ENCODE measurements at places on chromosomes 16 and 17.

DNA sequence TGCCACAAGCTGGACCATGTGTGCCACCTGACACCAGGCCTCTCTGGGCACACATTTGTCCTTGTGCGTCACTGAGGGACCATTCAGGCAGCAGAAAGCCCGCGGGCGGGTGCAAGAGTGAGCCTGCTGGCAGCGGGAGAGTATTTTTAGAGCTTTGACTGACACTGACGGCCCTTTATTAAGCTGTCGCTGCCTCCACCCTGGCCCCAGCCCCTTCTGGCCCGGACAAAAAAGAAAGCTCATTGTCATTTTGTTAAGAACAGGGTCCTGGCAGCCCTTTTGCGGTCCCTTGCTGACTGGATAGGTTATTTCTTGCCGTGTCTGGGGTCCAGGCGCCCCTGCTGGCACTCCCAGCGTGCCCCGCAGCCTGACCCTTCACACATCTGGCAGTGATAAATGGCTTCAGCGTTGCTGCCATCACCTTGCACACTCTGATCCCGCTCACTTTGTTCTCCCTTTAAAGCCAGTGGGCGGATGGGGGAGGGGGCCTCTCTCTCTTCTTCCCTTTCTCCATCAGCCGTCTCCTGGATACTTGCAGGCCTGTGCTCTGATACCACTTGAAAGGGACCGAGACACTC, 78.4 kb upstream of the NKD1 start:
- no peak for DNase-seq

GRCh38 chr16:80018466-80018865, 417.9 kb upstream of the MAF start:
- DNase-seq = no peak

DNA sequence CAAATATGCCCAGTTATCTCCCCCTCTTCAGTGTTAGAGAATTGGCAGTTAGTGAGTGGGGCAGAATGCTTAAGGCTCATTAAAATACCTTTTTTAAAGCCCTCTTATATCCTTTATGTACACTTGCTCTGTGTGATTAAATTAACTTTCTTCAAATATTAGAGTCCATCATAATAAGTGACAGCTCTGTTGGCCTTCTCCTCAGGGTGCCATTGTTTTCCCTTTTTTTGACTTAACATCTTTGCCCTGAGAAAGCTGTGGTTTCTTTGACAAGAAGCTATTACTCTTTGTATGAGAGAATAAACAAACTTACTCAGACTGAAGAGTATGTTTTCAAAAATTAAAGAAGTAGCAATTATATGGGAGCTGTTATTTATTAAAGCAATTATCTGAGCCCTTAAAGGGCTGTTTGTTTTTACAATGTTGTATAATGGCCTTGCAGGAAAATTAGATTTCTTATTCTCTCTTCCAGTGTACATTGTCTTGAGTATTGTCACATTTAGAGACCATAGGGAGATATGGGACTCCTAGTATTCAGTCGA, 13.4 kb downstream of the RBBP6 start:
- no peak for DNase-seq

GRCh38 chr17:20073055-20073979, 64.2 kb downstream of the SPECC1 start:
- DNase-seq = no peak

DNA sequence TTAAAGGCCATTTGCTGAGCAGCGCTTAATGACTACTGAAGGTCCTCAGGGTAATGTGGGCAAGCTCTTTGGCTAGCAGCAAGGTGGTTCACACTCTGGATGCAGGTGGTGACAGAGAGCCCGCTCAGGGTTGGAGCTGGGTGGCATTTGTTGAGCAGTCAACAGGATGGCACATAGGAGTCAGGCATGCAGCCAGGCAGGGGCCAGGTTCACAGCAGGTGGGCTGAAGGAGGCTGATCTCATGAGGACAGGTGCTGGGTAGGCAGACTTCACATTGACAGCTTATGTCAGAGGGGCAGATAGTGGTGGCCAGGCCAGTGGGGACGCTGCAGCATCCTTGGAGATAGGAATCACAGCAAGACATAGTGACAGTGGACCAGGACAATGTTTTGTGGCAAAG, 4.5 kb downstream of the KRTAP3-1 start:
- no peak for DNase-seq

- DNase-seq = no peak
Measured at GRCh38 chr16:67518676-67519075, 10.0 kb upstream of the RIPOR1 start.

- DNase-seq = no peak
Measured at GRCh38 chr16:12225806-12226465, 249.4 kb downstream of the SNX29 start.

DNA sequence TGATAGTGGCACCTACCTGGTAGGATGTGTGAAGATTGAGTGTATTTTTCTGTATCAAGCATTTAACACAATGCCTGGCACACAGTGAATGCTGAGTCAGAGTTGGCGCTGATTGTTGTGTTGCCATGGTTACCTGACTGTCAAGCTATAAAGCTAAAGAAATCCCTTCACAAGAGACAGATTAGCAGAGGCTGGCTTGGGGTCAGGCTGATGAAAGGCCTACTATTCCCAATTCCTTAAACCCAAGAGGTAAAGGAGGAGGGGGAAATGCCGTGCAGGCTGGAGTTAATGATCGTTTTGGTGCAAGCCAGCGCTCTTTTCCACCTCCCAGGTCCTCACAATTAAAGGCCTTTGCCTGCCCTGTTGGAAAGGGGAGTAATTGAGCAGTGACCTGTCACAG, 5.9 kb downstream of the CLEC19A start:
- no peak for DNase-seq

GRCh38 chr16:22285080-22285479, 12.1 kb upstream of the POLR3E start:
- no peak for DNase-seq

DNA sequence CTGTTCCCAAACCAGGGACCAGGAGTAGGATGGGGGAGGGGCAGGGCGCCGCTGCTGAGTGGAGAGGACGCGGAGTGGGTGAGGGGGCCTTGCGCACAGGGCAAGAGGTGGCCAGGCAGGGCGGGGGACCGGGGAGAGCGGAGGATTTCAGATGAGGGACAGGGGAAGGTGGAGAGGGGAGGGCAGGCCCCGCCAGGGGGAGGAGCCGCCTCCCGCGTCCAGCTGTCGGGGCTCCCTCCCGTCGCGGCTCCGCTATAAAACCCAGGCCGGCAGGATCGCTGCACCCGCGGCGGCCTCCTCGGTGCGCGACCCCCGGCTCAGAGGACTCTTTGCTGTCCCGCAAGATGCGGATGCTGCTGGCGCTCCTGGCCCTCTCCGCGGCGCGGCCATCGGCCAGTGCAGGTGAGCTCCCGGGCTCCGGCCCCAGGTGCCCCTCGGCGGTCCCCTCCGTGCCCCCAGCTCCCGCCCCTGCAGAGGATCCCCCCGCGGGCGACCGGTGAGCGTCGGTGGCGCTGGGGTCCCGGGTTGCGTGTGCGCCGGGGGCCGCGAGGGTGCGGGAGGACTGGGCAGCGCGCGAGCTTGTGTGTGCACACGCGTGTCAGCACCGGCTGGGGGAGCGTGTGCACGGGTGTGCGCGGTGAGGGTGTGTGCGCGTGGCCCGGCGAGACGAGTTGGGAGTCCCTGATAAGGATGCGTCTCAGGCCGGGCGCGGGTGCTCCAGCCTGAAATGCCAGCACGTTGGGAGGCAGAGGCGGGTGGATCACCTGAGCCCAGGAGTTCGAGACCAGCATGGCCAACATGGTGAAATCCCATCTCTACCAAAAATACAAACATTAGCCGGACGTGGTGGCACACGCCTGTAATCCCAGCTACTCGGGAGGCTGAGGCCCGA, at the start of gene CA4:
Gene CA4 (plus strand): TSS at position 283 of the 892 bp plus-strand sequence. CDS start 62 bp downstream, at position 345.
- no peak for DNase-seq
